NCI-H2081 treated with DMSO at 0.1 percent for 48 hours (cell line): ENCODE measurements at places on chromosomes 13 and 19.

GRCh38 chr19:46698395-46699321, 18.3 kb downstream of the PRKD2 start:
- no peak for DNase-seq

GRCh38 chr13:89343165-89343564, 1672.0 kb downstream of the SLITRK5 start:
- no peak for DNase-seq

GRCh38 chr19:55686311-55687050, 11.5 kb downstream of the EPN1 start:
- no peak for DNase-seq

DNA sequence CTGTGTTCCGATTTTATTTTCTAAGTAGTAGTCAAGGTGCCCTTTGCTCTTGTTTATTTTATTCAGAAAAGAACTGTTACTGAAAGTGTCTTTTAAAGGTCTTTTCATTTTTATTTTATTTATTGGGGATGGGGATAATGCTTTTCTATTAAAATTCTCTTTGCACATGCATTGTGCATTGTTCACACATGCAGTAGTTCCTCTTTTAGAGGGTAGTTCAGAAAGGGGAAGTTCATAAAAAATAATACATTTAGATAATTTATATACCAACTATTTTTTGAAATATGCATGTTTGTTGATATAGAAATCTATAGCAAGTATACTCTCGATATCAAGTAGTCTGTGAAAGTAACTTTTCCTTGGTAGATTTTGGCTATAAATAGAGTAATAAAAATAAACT, 3.5 kb downstream of the GPC5 start:
- DNase-seq, result no peak

GRCh38 chr19:36420961-36421748, 2.7 kb upstream of the ZFP82 start:
- no peak for DNase-seq

- no peak for DNase-seq
These were observed 32.1 kb downstream of the CYP2B6 start for GRCh38 chr19:41023193-41023592.

GRCh38 chr13:101303521-101303920, 112.8 kb downstream of the NALCN start:
- no peak for DNase-seq
